NCI-H2227 treated with DMSO at 0.1 percent for 48 hours (cell line): ENCODE measurements at places on chromosomes 3 and 15.
A peak's percentile ranks its signal among the peaks of the same experiment; 100 is the strongest.

DNA sequence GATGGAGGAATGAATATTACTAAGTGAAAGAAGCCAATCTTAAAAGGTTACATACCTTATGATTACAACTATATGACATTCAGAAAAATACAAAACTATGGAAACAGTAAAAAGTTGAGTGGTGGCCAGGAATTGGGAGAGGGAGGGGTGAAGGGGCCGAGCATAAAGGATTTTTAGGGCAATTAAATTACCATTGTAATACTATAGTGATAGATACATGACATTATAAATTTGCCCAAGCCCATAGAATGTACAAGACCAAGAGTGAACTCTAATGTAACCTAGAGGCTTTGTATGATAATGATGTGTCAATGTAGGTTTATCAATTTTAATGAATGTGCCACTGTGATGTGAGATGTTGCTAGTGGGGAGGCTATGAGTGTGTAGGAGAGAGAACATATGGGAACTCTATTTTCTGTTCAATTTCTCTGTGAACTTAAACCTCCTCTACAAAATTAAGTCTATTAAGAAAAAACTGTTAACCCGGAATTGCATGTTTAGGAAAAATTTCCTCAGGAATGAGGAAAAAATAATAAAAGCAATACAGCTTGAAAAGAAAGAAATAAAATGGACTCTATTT, 541.9 kb upstream of the UBE2E2 start:
- DNase-seq: no peak

GRCh38 chr15:44010089-44010488, 183.3 kb downstream of the WDR76 start:
- DNase-seq: no peak

GRCh38 chr3:97872525-97873042, 50.8 kb downstream of the CRYBG3 start:
- DNase-seq: no peak

DNA sequence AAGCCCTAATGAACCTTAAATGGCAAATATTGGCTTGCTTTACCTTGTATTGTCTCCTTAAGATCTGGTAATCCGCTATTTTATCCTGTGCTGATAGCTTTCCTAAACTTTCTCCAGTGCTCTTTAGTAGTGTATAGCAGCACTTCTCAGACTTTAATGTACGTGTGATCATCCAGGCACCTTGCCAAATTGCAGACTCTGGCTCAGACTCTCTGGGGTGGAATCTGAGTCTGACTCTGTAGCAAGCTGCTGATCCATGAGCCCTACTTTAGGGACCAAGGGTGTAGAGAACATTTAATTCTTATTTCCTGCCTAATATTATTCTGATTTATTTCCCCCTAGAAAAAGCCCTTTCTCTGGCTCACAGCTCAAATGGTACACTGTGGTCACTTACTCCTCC, 518.8 kb upstream of the ZNF385D start:
- no peak for DNase-seq

DNA sequence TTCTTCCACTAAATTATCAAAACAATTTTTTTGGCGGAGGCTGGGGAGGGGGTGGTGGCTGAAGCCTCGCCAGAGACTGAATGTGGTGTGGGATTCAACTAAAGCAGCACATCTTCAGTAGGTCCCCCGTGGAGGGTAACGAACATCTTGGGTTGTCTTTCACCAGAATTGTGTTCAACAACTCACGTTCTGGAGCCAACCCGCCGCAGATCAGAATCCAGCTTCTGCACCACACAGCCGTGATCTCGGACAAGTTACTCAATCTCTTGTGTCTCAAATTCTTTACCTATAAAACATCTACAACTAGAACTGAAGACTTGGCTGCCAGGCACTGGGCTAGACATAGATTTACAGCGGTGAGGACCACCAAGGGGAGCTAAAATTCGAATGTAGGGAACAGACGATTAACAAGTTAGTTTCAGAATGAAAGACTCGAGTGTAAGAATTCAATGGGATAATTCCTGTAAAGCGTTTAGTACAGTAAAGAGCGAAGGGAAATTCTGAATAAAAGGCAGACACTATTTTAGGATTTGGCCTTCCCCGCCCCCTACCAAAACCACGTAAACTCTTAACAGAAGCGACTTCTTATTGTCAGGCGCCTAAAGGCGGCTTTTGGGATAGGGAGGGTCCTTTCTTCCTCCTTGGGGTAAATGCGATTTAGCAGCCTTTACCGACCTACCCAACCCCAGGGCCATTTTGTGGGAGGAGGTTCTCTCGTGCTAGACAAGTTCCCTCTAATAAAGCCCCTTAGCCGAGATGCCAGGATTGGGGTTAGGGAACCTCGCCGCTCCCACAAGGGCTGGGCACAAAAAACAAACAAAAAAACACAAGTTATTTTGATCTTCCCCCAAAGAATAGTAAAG, 697 bp upstream of the RAB5A start:
- DNase-seq: peak; percentile 82

DNA sequence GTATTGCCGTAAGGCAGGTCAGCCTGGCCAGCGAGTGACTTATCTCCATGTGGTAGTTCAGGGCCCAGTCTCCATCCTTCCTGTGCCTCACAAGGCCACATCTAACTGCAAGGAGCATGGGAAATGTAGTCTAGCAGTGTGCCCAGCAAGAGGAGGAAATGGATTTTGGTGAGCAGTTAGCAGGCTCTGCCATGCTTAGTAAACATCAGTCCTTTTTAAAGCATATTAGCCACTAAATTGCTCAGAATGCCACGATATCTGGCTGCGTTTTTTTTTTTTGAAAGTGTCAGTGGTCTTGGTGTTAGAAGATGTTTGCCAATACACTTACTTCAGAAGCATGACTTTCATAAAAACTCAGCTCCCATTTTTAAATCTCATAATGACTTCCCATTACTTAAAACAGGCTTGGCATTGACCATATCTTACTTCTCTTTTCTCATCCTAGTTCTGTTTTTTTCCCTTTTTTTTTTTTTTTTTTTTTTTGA, 470.2 kb upstream of the TPRG1 start:
- DNase-seq: no peak

DNA sequence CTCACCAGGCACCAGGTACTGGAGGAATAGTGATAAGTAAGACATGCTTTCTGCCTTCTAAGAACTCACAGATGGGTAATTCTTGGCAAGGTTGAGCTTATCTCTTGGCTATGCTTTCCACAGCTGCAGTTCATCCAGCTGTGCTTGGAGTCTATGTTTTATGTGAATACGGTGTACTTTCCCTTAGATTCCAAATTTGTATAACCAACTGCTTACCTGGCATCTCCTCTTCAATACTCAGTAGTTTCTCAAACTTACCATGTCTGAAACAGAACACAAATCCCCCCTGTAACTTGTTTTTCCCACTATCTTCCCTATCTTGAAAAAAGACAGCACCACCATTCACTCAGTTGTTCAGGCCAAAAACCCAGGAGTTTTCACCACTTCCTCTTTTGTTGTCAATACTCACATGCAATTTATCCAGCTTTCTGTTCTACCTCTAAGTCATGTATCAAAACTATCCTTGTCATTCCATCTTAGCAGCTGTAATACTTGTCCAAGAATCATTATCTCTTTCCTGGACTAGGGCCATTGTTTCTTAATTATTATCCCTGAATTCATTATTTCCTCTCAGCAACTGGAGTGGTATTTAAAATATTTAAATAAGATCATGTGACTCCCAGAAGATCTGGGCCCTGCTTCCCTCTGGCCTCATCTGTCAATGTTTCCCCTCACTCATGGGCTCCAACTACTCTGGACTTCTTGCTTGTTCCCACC, 32.6 kb downstream of the COL6A5 start:
- DNase-seq: no peak

DNA sequence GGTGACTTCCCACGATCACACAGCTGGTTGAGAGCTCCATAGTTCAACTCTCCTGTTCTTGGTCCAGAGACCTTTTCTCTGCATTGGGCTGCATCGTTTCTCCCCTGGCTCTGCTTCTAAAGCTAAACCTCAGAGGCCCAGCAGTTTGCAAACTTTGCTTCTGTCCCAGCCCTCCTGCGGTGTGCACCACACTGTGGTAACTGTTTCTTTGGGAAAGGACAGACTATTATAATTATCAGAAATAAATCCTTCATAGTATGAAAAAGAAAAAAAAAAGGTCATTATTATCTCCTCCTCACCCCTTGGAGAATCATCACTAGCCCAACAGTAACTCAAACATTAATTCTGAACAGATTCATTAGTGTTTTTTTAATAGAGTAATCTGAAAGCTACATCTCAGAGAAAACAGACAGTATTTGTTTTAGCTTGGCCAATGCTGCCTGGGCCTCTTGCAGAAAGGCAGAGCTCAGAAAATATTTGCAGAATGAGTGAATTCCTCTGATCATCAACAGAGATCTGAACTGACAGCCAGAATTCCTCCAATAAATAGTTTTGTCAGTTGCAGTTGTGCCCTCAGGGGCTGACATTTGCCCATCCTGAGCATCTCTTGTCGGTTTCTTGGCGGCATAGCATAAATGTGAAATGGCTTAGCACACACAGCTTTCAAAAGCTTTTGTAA, 52.9 kb downstream of the BFSP2 start:
- DNase-seq: no peak

- no peak for DNase-seq
Observed at GRCh38 chr15:27427276-27427675, 456.3 kb downstream of the GABRG3 start.

DNA sequence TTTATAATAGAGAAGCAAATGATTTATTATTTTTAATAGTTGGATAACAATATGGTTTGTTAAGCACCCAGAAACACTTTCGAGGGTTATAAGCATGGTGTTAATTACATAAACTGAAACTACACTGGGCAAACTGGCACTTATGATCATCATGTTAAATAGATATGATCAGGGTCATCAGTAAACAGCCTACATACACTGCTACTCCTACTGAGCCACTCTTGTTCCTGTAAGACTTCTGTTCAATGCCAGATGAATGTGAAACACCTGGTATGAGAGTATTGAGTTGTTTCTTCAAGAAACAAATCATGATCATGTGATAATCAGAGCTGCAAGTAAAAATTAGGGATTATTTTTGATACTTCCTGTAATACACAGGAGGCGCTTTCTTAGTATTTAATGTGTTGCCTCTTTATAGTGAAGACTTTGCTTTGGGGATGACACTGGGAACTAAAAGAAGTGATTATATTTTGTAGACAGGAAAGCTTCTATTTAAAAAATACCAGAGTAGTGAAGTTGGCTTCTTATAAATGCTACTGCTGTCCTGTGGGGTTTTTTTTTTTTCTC, 32.3 kb upstream of the UTS2B start:
- no peak for DNase-seq

- no peak for DNase-seq
Observed at GRCh38 chr3:194137506-194138474, 1.8 kb downstream of the HES1 start.

GRCh38 chr3:187519428-187519890, 150.7 kb downstream of the SST start:
- DNase-seq: no peak

GRCh38 chr15:92503889-92504288, 110.2 kb downstream of the ST8SIA2 start:
- no peak for DNase-seq

DNA sequence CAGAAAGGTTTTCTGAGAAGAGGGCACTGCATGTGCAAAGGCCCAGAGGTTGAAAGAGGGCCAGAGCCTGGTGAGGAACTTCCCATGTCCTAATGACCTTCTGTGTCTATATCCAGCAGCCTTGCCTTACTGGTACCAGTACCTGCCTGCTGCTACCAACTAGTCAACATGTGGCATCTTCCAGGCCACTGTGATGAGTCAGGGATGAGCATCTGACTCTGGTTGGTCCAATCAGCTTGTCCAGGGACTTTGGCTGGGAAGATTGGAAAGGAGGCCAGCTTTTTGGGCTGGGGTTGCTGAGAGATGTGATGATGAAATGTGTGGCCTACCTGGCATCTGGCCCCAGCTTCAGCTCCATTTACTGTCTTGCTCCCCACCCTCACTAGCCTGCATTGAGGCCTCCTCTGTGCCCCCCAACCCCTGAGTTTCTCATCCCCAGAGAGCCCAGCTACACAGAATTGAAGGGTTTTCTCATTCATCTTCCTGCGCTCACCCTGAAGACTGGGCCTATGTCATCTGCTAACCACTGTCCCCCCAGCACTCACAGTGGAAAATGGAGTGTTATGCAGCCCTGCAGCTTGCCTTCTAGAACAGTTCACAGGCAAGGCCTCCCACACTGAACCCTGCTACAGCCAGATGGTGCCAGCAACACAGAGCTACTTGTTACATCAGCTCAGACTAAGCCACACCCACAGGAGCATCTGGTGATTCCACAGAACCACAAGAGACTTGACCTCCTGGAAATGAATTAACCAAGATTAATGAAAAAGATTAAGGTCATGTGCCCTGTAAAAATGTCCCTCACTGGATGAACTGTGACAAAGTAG, 1.3 kb upstream of the TWF2 start:
- no peak for DNase-seq

- no peak for DNase-seq
Observed at GRCh38 chr3:45599424-45599886, 4.9 kb downstream of the LIMD1 start.

DNA sequence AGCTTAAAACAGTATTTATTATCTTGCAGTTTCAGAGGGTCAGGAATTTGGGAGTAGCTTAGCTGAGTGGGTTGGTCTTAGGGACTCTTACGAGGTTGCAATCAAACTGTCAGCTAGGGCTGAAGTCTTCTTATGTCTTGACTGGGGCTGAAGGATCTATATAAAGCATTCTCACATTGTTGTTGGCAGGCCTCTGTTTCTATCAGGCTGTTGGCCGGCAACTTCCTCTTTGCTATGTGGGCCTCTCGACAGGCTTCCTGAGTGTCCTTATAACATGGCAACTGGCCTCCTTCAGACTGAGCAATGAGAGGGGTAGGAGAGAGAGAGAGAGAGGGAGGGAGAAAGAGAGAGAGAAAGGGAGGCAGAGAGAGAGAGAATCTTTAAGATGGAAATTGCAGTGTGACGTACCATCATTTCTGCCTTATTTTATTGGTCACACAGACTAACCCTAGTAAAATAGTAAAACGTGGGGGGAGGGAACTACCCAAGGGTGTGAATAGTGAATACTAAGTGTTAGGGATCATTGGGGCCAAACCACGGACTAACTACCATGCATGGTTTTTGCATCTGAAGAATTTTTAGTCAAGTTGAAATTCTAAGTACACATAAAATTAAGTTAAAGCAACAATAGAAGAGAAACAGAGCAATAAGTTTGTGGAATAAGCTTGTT, 16.1 kb downstream of the FGF7 start:
- DNase-seq: no peak

DNA sequence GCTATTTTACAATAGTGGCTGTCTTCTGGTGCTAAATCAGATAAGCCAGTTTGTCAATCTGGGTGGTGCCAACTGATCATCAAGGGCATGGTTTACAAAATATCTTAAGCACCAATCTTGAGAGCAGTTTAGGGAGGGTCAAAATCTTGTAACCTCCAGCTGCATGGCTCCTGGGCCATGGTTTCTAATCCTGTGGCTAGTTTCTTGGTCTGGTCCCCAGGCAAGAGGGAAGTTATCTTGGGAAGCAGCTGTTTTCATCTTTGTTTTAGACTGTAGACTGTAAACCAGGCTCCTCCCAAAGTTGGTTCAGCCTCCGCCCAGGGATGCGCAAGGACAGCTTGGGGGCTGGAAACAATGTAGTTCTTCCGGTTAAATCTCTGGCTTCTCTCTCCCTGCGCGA, 166.8 kb downstream of the IL1RAP start:
- no peak for DNase-seq
